CD4-positive, alpha-beta T cell (primary cell): ENCODE measurements at places on chromosomes 5 and 9. TPM values are rescaled to one million over a fixed set of nuclear protein-coding genes. Genes with fewer than 3 reads are reported as not detected.

- no peak for DNase-seq
Measured at GRCh38 chr5:21219966-21220365, 1232.0 kb upstream of the CDH18 start.

DNA sequence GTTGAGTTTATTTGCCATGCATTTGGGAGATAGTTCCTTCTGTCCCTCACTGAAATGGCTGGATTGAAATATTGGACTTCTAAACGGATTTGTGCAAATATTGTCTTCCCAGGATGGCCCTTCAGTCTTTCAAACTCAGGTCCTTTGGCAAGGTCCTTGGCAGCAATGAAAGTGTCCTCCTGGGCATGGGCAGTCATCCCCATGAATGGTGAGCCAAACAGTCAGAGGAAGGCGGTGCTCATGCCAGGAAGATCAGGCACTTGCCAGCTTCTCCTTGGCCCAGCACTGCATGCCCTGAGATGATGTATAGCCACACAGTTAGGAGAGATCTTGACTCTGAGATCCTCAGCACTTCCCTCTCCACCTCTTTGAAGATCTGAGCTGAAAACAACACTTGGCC lies 221.4 kb upstream of the KLF4 start:
- DNase-seq = no peak

DNA sequence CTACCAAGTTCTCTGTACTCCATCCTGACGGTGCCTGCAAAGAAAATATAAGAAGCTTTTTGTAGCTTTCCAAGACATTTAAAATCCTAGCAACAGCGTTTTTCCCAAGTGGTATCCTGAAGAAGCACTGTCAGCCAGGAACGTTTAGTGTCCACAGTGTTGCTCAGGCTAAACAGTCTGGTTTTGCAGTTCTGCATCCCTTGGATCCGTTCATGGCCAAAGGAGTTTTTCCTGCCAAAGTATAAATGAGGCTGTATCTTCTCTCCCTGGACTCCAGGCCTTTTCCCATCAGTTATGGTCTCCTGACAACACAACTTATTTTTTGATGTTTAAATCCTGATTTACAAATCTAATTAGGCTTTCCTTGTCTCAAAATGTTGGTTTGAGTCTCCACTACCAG lies 925.8 kb downstream of the TLE1 start:
- no peak for DNase-seq

DNA sequence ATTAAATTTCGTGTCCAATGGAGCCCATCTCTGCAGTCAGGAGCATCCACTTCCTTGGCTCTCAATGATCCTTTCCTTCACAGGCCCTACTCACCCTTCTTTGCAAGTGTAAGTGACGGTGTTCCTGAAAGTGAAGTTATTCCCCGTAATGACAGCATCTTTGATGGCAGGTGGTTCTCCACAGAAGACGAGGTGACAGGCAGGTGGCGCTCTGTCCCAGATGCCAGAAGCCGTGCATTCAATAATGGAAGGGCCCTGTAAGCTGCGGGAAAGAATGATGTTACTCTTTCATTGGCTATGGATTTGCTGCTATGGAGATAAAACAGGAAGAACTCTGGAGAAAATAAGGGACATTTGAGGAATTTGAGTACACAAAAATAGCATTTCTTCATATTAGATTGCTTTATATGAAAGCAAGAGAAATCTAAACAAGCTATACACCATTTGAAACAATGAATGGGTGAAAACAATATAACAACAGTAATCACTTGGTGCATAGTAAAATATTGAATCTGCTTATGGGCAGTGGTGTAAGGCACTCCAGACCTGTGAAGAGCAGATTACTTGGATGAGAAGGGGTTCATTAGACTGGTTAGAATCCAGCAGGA lies 89.9 kb upstream of the TXNDC8 start:
- DNase-seq = no peak

DNA sequence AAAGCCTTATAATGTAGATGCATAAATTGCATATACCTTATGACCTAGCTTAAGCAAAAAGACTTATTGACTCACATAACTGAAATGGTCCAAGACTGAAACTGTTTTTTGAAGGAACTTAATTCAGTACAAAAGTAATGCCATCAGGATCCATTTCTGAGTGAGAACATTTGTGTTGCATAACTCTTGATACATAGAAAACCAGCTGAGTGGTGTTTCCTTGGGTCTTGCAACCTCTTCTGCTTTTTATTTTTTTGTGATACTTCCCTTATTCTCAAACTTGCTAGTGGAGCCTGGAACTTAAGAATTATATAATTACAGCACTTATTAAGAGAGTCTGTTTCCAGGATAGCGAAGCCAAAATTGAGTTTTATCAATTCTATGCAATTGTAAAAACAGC lies 272.0 kb downstream of the MAN2A1 start:
- DNase-seq = peak; percentile 10

GRCh38 chr5:128669803-128670202 lies 131.8 kb upstream of the FBN2 start:
- DNase-seq = no peak

GRCh38 chr5:15790446-15791018 lies 290.6 kb downstream of the FBXL7 start:
- DNase-seq = no peak

DNA sequence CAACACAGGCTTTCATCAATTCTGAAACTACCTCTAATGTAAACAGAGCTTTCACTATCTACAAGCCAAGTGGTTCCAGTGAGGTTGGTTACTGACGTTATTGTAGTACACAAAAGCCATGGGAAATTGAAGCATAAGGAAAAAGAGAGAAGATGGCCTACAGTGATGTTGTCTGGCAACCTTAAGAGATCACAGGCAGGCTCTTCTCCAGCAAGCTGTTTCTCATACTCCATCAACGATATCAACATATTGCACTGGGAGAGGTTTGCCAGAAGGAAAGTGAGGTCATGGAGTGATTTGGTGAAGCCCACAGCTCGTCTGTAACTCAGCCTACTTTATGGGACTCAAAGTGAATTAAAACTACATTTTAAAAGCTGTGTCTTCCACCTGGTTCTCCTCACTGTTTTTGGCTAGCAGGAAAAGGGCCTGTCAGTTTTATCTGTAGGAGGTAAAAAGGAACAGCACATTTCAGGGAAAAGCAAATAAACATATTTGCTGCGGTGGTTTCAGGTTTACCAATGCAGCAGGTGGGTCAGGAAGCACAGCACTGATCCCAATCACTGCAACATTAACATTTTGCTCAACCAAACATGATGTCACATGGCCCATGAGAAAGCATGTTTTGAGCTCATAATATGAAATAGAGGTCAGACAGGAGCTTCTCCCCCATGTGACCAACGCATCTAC lies 72.9 kb downstream of the ARSB start:
- DNase-seq = no peak

- no peak for DNase-seq
Measured at GRCh38 chr9:100473276-100474081, 530 bp downstream of the TMEFF1 start.

DNA sequence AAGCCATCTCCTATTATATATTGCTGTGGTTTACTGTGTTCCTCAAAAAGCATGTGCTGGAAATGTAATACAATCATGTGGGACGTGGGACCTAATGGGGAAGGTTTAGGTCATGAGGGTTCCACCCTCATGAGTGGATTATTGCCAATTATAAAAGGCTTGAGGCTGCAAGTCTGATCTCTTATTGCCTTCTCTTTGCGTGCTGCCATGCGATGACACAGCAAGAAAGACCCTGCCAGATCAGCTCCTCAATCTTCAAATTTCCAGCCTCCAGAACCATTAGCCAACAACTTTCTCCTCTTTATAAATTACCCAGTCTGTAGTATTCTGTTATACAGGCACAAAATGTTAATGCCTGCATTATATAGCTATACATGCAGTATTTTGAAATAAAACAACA lies 45.4 kb downstream of the MARCHF11 start:
- DNase-seq = no peak

- no peak for DNase-seq
Measured at GRCh38 chr9:16901590-16901989, 31.1 kb upstream of the BNC2 start.

GRCh38 chr5:61304590-61305381 lies 27.3 kb upstream of the ZSWIM6 start:
- no peak for DNase-seq

- no peak for DNase-seq
Measured at GRCh38 chr5:110397281-110397680, 329.2 kb downstream of the TMEM232 start.

DNA sequence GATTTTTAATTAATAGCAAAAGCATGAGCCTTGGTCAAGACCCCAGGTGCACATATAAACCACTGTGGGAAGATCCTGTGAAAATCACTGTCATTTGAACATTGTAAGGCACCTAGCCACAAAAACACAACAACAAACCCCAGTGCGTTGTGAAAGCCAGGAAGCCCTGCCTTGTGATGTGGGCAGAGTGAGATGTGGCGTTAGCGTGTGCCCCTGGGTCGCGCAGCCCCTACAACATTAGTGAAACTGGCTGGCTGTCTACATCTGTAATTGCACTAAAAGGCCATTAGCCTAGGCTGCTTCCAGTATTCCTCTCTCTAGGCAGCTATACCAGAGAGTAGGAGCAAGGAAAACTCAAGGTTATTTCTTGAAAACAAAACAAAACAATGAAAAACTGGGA lies 21.1 kb upstream of the PDZD2 start:
- no peak for DNase-seq

DNA sequence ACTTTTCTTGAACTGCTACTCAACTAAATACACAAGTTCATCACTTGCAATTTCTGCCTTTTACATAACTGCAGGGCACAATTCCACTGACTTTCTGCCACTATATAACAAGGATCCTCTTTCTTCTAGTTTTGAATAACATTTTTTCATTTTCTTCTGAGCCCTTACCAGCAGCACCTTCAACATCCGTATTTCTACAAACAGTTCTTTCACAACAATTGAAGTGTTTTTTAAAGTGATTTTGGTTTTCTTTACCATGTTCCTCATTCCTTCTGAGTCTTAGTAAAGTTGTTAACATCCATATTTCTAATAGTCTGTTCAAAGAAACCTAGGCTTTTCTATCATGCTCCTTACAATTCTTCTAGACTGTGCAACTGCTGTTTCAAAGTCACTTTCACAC lies 127.2 kb upstream of the PITX1 start:
- DNase-seq = no peak

DNA sequence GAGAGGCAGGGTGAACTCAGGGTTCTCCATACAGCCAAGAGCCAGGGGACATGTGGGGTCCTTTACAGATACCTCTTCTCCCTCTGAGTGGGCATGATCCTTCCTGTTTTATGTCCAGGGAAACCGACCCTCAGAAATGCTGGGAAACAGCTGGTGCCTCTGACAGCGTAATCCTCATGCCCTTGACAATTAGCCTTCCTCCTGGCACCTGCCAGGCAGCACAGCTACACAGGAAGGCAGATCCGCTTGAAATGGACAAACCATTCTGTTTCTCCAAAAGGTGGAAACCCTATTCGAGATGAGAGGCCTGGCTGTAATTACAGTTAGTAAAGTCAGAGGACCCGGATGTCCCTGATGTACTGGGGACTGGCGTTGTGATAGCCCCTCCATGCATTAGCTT lies 7.2 kb downstream of the ERGIC1 start:
- DNase-seq = no peak

Gene IRX2
- total RNA-seq = not detected

Gene RASGRF2
- 24.9 TPM for total RNA-seq

Gene FCN2
- total RNA-seq = not detected

Gene IFNA21
- not detected for total RNA-seq

Gene PCDHA9
- not detected for total RNA-seq

Gene PDE6A
- not detected for total RNA-seq

Gene FAM78A
- total RNA-seq = 62.7 TPM
